ENCODE measurements at places on chromosomes 6 and 20.

GRCh38 chr20:8449123-8449522 is 317.1 kb downstream of the PLCB1 start:
- DNase-seq: no peak

DNA sequence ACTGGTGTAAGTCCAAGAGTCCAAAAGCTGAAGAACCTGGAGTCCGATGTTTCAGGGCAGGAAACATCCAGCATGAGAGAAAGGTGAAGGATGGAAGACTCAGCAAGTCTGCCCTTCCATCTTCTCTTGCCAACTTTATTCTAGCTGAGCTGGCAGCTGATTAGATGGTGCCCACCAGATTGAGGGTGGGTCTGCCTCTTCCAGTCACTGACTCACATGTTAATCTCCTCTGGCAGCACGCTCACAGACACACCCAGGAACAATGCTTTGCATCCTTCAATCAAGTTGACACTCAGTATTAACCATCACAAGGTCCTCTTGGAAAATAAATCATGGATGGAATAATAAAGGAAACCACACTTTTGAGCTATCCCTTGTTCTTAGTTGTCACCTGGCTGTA is 121.2 kb downstream of the MAP3K7 start:
- DNase-seq: no peak

DNA sequence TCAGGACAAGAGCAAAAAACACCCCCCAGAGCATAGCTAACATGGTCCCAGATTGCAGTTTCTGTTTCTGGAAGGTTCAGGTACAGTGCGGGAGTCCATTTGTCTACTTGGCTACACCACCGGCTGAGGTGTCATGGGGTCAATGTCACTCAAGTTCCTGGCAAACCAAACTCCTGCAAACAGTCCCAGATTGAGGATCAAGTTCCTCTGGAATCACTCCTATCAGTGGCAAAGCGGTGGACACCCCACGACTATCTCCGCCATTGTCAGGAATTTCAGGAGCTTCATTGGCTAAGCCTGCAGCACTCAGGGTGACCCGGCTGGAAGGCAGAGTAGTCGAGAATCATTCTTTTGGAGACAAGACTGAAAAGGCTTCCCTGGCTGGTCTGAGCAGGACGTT is 41.8 kb downstream of the SLC22A1 start:
- no peak for DNase-seq

GRCh38 chr6:74280130-74280692 is 584.2 kb downstream of the CD109 start:
- no peak for DNase-seq

DNA sequence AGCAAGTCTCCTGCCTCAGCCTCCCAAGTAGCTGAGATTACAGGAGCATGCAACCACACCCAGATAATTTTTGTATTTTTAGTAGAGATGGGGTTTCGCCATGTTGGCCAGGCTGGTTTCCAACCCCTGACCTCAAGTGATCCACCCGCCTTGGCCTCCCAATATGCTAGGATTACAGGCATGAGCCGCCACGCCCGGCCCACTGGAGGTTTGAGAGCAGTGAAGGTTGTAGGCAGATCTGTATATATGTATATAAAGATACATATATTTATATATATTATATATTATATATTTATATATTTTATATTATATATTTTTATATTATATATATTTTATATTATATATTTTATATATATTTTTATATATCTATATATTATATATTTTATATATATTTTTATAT is 38.2 kb upstream of the TTPAL start:
- no peak for DNase-seq
